ENCODE measurements at places on chromosomes 2 and 18.

GRCh38 chr2:158905784-158906183, 62.7 kb upstream of the TANC1 start:
- no peak for DNase-seq

DNA sequence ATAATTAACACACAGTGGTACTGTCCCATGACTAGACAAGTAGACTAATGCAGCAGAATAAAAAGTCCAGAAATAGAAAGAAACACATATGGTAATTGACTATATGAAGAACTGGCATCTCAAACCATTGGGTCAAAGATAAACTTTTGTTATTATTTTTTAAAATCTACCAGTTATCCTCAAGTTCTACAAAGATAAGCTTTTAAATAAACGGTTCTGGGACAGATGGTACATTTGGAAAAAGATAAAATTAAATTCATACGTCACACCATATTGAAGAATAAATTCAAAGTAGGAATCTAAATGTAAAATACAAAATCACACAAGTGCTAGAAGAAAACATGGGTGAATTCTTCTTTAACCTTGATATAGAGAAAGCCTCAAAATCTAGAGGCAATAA, 37.6 kb upstream of the PLEKHM3 start:
- DNase-seq = no peak

DNA sequence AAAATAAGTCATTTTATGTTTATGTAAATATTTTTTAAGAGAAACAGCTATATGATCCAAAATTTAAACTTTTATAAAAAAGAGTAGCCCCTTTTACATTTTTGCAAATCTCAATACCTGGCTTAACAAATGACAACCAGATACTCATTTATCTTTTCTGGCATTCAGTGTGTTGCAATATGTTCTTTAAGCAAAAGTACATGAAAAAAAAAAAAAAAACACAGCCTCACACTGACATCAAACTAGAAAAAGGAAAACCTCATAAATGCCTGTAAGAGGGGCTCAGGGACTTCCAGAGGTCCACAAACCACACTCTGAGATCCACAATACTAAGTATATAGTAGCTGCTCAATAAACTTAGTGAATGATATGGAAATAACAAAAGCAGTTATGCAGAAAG, 21.9 kb downstream of the PPP4R3B start:
- no peak for DNase-seq

DNA sequence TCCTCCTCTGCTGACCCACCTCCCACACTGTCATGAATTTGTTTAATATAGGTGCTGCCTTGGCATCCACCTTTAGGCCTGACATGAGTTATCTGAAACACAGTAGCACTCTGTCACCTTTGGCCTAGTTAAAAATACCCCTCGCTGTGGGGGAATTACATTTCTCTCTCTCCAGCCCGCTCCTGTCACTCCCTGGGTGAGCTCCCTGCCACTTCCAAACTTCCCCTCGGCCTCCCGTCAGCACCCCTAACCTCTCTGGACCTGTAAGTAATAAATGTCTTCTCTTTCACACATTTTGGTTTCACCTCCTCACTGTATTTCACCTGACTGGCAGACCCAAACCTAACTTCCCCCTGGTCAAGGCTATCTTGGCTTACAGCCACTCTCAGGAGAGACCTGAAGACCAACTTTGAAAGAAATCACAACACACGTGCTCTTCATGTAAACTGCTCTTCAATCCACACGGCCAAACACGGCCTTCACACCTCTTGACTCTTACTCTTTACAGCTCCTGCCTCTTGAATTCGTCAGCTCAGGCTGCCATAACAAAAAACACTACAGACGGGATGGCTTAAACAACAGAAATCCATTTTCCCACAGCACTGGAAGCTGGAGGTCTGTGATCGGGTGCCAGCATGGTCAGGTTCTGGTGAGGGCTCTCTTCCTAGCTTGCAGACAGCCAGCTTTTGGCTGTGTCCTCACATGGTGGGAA, 28.3 kb downstream of the REEP1 start:
- no peak for DNase-seq

DNA sequence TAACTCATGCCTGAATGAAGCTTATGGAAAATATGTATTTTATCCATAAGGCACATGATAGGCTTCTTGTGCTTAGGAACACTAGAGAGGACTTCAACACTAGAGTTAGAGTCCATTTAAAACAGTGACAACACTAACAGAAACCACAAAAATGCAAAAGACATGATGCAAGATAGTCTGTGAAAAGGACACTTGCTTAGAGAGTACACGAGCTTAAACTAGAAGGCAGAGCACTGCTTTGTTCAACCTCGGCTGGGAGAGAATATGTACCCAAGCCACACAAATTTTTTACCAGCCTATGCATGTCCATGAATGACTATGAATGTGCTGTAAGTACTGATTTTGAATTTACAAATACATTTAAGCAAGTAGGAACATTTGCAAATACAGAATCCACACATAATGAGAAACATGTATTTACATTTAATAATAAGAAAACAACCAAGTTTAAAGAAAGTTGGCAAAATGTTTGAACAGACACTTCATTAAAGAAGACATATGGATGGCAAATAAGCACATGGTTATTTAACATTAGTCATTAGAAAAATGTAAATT, 130.6 kb downstream of the SPOPL start:
- peak; percentile 22 for DNase-seq

GRCh38 chr2:147499785-147500184, 345.0 kb upstream of the ACVR2A start:
- no peak for DNase-seq

- no peak for DNase-seq
These were observed 5.5 kb downstream of the MSGN1 start for GRCh38 chr2:17821535-17822444.

DNA sequence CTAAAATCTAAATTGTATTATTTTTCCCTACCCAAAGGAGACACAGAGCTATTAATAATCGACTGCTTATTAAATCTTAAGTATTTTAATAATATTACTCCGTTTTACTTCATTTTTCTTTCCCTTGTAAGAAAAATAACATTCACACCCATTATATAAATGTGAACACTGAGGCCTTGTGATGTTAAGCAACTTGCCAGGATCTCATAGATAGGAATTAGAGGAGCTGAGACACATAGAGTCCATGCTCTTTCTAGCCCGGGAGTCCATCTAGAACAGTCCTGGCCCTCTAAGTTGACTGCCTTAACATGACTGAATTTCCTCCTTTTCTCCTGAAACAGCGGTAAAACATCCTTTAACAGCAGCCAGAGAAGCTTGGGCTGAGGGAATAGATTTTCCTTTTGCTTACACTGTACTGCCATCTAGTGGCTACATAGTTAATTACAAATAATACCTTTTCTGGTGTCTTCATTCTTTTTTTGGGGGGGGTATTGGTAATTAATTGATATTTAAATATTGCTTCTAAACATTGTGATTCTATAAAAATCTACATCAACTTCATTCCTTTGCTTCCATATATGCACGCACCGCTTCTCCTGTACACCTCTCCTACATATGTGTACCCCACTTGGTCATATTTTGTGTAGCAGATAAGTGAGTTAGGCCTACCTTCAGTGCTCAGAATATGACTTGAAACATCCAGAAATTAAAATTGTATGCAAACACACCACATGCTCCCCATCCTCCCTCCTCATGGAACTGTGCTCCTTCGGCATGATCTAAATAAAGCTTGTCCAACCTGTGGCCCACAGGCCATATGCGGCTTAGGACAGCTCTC, 125.8 kb upstream of the HNMT start:
- peak; percentile 78 for DNase-seq

- DNase-seq = no peak
These were observed 11.5 kb downstream of the GEN1 start for GRCh38 chr2:17765398-17765797.

- peak; percentile 13 for DNase-seq
These were observed 1.1 kb downstream of the MYCN start for GRCh38 chr2:15941481-15941850.

GRCh38 chr2:174984561-174984960, 20.6 kb downstream of the CHN1 start:
- no peak for DNase-seq

- peak; percentile 42 for DNase-seq
These were observed 2.2 kb downstream of the HMSD start for GRCh38 chr18:63951302-63951705.

DNA sequence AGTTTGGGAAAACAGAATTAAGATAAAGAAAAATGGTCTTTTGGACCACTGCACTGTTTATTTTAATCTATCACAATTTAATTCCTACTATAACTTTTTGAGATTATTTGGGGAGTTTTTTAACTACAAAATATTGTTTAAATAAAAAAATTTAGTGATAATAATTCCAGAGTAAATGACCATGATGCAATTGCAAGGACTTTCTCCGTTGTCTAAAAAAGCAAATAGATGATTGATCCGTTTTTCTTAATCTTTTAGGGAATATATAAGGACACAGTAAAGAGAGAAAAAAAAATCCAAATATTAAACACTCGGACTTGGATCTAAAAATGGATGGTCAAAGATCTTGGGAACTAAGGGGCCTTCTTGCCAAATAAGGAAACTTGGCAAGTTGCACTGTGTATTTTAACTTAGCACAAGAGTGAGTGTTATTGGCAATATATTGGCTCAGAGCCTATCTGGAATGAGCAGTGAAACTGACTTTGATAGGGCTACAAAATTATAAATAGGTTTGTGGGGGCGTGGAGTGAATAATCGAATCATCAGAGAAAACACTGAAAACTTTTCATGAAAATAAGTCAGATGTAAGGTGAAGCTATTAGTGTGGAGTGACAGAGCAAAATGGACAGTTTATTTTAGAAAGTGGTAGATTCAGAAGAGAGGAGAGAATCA, 2.0 kb downstream of the MAP3K20 start:
- no peak for DNase-seq

DNA sequence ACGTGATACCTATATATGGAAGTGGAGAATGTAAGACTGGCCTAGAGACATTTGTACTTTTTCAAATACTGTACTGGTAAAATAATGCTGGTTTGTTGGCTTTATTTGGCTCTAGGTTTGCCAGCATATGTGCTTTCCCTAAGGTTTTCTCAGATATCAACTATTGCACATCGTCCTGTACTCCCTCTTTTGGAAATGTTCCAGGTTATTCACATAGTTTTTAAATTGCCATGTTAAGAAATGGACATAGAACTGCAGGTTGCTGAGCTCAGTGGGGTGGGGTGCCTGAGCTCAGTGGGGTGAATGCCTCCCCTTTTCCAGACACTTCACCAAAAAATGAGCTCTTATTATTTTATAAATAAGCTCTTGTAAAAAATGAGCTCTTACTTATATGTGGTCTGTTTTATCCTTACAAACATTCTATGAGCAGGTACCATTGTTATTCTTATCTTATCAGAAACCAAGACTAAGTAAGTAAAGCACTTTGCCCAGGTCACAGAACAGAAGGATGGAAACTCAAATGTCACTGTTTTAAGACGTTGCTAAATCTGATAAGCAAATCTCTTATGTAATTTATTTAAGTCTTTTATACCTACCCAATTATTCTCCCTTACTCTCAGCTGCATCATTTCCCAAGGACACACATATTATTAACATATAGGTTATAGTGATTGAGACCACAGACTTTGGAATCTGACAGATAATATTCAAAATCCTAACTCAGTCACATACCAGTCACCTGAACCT, 99.0 kb downstream of the CPS1 start:
- DNase-seq = no peak

GRCh38 chr2:98480598-98480997, 35.9 kb downstream of the INPP4A start:
- DNase-seq = no peak

GRCh38 chr2:105584435-105585010, 160.2 kb upstream of the NCK2 start:
- no peak for DNase-seq

GRCh38 chr2:14417551-14417950, 215.0 kb upstream of the LRATD1 start:
- DNase-seq = no peak

- DNase-seq = no peak
These were observed 10.0 kb upstream of the D2HGDH start for GRCh38 chr2:241724259-241724974.

- DNase-seq = no peak
These were observed 41.4 kb downstream of the SCN3A start for GRCh38 chr2:165162466-165162865.

DNA sequence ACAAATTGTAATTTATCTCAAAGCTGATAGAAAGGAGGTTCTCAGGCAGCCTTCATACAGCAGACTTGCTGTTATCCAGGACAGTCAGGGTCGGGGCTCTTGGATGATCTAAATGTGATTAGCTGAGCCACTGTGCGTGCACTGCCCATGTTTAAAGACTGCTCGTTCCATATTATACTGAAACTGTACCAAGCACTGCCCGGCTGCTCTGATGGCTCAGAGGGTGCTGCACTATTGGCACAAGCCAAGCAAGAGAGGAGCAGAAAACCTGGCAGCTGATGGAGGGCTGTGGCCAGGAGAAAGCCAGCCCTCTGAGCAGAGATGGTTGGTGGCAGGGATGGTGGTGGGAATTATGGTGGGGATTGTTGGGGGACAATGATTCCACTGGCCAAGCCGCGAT, 63.4 kb downstream of the COL6A3 start:
- DNase-seq = no peak

DNA sequence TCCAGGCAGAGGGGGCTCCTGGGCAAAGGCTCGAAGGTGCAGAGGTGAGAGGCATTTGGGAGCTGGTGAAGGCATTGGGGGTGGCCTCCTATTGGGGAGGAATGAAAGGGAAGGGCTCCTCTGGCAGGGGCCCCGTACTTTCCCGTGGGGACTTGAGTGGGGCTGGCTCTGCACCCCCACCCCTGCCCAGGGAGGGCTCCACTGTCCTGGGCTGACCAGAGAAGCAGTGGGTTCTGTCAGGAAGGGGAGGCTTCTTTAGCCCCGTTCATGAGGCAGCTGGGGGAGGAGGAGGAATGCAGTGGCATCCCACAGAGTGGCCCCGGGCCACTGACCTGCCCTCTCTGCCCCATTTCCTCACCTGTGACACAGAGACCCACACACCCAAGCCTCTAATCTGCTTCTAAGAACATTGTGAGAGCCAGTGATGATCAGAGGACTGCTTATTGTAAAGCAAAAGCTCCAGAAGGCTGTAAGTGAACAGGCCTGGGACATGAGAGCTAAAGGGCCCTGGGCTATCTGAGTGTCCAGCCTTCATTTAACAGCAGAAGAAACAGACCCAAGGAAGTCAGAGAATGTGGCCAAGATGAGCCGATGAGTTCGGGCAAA, 38.6 kb upstream of the GPAT2 start:
- DNase-seq = no peak

GRCh38 chr2:25363733-25364132, 22.0 kb upstream of the DNMT3A start:
- DNase-seq = no peak

GRCh38 chr18:57923611-57924010, 120.4 kb upstream of the NEDD4L start:
- DNase-seq = no peak

- no peak for DNase-seq
These were observed 175.4 kb downstream of the ANTXR1 start for GRCh38 chr2:69188182-69188900.

DNA sequence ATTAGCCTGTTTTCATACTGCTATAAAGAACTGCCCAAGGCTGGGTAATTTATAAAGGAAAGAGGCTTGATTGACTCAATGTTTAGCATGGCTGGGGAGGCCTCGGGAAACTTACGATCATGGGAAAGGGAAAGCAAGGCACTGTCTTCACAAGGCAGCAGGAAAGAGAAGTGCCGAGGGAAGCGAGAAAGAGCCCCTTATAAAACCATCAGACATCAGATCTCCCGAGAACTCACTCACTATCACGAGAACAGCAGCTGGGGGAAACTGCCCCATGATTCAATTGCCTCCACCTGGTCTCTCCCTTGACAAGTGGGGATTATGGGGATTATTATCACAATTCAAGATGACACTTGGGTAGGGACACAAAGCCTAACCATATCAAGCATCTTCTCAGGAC, 23.3 kb downstream of the RHOB start:
- no peak for DNase-seq

- peak; percentile 25 for DNase-seq
These were observed 188.1 kb downstream of the ARL4C start for GRCh38 chr2:234308813-234309195.

GRCh38 chr2:27807476-27807875, 36.0 kb downstream of the MRPL33 start:
- peak; percentile 27 for DNase-seq

Measured in GM03348 (cell line).